ENCODE measurements at places on chromosomes 6 and 20.
A peak's percentile ranks its signal among the peaks of the same experiment; 100 is the strongest.

DNA sequence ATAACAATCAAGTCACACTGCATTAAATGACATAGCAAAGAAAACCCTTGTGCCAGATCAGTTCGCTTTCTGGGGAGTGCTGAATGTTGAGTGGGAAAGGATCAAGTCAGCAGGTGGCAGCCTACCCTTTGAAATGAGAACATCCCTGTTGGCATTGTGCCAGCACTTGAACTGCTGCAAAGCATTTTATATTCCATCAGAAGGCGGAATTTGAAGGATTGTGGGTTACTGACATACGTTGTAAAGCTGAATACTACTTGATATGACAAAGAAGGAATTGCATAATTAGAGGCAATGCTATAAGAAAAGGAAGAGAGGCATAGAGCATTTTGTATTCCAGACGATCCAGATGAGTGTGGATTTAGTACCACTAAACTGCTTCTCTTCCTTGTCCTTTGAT is 26.5 kb downstream of the BCKDHB start:
- peak; percentile 8 for DNase-seq

- no peak for DNase-seq
These were observed 40.7 kb downstream of the RGS17 start for GRCh38 chr6:153090241-153090930.

DNA sequence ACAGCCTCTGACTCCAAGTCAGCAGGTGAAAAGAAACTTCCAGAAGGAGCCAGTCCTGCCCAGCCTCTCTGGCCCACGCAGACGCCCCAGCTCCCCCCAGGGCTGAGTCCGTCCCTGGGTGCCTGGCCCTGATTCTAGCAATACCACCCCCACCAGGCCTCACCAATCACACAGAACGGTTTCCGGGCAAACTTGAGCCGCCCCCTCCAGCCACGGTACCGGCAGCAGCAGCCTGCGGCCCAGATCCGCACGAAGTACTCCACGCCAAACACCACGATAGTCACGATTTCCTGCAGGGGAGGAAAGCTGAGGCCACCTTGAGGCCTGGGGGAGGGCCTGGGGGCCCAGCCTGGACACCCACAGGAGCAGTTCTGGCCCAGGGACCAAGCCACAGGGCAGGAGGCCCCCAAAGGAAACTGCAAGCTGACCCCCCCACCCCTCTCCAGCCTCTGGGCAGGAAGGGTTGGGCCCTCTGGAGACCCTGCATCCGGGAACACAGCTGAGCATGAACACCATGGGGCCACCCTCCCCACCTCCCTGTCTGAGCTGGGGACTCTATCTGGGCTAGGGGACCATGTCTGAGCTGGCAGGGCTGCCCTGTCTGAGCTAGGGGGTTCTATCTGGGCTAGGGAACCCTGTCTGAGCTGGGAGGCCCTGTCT is 27.2 kb downstream of the KCNQ2 start:
- no peak for DNase-seq

DNA sequence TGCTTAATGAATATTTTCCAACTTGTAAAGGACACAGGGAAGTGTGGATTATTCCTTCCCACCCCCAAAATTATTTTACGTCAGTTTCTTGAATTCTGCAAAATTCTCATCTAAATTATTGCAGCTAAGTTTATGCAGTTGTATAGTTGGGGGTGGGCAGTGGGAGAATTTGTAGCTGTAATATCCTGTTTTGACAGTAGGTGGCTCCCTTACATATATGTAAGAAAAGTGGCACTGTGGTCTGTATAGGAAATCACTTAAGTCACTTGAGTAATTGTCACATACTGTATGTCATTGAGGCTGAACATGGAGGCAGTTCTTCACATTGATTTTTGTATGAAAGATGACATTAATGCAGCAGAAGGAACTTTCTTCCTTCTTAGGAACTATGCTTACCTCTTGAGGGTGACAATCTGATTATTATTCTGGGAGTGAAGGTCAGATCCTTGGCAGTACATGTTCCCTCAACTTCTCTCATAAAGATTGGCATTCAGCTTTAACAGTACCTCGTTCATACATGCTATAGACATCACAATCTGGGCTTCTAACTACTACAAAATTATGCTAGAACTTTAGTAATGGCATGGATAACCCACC is 14.6 kb upstream of the CFAP206 start:
- DNase-seq = peak; percentile 8

GRCh38 chr20:11378252-11378651 is 539.4 kb upstream of the BTBD3 start:
- DNase-seq = no peak

DNA sequence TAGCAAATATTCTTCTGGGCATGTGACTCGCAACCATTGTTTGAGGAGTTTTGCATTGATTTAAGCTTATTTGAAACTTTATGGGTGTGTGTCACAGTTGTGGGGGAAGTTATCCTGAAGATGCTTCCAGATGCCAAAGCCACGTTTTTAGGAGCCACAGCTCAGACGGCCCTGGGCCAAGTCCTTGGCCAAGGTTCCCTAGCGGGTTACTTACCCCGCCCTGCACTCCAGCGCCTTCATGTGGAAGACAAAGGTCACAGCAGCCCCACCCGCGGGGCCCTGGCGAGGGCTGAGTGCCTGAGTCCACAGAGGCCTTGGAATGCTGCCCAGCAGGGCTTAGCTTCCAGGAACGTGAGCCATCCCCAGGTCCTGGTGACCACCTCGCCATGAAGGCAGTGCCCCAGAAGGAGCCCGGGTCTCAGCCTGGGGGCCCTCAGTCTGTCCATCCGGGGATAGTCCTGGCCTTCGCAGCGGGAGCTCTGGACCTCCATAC is 308.3 kb downstream of the CDH4 start:
- no peak for DNase-seq

DNA sequence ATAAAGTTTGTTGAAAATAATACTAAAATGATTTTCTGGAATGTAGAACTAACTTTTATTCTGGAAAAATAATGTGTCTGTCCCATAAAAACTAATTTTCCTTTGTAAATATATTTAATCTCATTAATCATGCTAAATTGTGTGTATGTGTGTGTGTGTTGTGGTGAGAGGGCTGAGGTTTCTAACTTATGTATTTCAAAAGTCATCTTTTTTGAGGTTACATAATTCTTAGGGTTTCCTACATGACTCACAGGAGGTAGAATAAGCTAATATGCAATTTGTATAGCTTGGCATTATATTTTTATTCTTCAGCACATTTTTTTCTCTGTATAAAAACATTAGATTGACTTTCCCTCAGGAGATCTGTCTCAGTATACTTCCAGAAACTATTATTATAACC is 64.1 kb upstream of the CLVS2 start:
- no peak for DNase-seq

- DNase-seq = no peak
These were observed 96.0 kb downstream of the JPH2 start for GRCh38 chr20:44091026-44091425.
